ENCODE measurements at places on chromosomes 12 and 14.
A peak's percentile ranks its signal among the peaks of the same experiment; 100 is the strongest.

DNA sequence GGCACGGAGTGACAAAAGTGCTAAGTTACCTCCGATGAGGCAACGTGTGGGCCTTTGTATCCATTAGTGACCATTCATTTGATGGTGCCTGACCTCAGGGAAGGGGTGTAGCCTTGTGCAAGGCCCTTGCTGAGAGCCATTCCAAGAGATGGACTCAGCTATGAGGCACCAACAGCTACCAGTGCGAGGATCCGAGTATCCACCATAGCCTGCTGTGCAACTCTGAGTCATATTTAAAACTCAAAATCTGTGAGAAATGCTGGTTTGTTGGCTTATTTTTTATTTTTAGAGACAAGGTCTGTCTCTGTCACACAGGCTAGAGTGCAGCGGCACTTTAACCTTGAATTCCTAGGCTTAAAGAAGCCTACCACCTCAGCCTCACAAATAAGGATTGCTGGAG, 25.1 kb upstream of the WNK1 start:
- H3K36me3 ChIP-seq, result no peaks in the 10 kb centered on the region
- no peak overlapping the region for H3K27ac ChIP-seq
- H3K4me3 ChIP-seq, result no peak overlapping the region

- no peaks in the 10 kb centered on the region for H3K27me3 ChIP-seq
- no peak overlapping the region for H3K27ac ChIP-seq
- DNase-seq, result no peak
- H3K4me3 ChIP-seq, result no peak overlapping the region
Observed at GRCh38 chr14:99755629-99756603, 37.3 kb upstream of the EML1 start.

DNA sequence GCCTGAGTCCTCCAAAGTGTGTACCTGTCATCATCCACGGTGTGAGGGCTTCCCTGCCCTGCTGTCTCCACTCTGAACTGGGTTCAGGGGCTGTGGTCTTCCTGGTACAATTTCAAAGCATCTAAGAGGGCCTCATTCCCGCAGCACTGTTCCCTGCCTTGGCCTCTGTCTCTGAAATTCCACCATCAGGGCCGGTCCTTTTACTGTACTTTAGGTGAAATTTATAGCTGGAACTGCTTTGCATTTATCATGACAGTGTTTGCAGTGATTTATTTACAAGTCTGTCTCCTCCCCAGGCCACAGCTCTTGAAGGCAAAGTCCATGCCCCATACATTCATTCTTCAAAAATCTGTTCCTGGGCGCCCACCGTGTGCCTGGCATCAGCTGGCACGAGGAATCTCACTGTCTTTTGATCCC, 36.9 kb upstream of the NCOR2 start:
- no peaks in the 10 kb centered on the region for H3K27me3 ChIP-seq
- H3K4me1 ChIP-seq, result peaks cover 4% of the 10 kb centered on the region
- no peak overlapping the region for H3K27ac ChIP-seq

GRCh38 chr12:53727310-53728041, at the start of gene CALCOCO1:
CALCOCO1 (minus strand) TSS chr12:53727452; CDS start chr12:53725242, 2,210 bp downstream.
- peaks cover 8% of the 10 kb centered on the region for H3K4me1 ChIP-seq
- H3K36me3 ChIP-seq, result no peaks in the 10 kb centered on the region
- DNase-seq, result peak; percentile 99
- H3K4me3 ChIP-seq, result peak within 1 kb of the TSS; percentile 58
- H3K27ac ChIP-seq, result no peak within 1 kb of the TSS
- H3K27me3 ChIP-seq, result peaks cover under 1% of the 10 kb centered on the region

GRCh38 chr14:25117342-25117741, 67.4 kb upstream of the STXBP6 start:
- no peak overlapping the region for H3K27ac ChIP-seq
- H3K4me1 ChIP-seq, result no peaks in the 10 kb centered on the region
- H3K27me3 ChIP-seq, result no peaks in the 10 kb centered on the region
- no peak overlapping the region for H3K4me3 ChIP-seq
- H3K36me3 ChIP-seq, result no peaks in the 10 kb centered on the region

All from GM23338 (cell line).